ENCODE measurements at places on chromosomes 3 and 15.

DNA sequence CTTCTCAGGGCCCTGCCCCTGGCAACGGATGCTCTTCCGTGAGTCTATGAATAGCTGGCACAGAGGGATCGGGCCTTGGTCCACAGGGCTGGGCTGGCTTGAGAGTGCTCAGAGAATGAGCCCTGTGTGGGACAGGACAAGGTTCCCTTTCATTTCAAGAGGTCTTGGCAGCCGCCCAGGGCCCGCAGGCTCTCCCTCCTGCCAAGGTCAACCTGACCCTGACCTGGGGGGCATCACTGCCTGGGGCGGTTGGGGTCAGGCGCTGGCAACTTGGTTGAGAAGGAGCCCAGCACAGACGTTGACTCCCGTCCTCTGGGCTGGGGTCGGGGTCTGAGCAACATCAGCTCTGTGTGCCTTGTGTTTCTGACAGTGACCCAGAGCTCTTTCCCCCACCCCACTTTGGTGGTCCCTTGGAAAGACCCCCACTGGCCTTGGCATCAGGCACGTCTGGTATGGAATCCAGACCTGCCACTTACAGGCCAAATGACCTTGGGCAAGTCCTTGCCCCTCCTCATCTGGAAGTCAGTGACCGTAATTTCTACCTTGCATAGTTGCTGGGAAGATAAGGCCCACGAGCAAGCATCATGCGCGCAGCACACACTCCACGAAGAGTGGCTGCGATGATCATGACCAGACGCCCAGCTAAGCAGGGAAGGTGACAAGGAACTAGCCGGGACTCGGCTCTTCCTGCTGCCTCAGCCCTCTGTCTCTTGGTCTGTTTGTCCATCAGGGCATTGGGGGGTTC is 36.4 kb downstream of the EPHB3 start:
- no peak for DNase-seq

- DNase-seq: peak; percentile 60
These were observed 7.3 kb downstream of the TBC1D2B start for GRCh38 chr15:78070049-78070700.

- DNase-seq: no peak
These were observed 1.1 kb upstream of the SOX2 start for GRCh38 chr3:181710345-181711291.

DNA sequence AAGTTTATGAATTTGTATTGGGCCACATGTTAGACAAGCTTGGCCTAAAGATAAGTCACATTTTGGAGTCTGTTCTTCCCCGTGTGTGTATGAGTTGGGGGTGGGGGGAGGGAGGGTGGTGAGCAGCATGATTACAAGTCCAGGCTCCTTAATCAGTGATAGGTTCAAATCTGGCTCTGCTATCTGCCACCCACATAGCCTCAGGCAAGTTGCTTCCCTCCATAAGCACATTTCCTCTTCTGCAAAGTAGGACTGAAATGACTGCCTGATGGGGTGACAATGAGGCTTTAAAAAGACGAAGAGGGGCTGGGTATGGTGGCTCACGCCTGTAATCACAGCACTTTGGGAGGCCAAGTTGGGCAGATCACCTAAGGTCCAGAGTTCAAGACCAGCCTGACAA is 1.1 kb upstream of the SPATA12 start:
- DNase-seq: no peak

GRCh38 chr3:48738926-48739616 is 22.1 kb upstream of the IP6K2 start:
- no peak for DNase-seq

- DNase-seq: no peak
These were observed 85.6 kb downstream of the NEDD4 start for GRCh38 chr15:55907797-55908196.

DNA sequence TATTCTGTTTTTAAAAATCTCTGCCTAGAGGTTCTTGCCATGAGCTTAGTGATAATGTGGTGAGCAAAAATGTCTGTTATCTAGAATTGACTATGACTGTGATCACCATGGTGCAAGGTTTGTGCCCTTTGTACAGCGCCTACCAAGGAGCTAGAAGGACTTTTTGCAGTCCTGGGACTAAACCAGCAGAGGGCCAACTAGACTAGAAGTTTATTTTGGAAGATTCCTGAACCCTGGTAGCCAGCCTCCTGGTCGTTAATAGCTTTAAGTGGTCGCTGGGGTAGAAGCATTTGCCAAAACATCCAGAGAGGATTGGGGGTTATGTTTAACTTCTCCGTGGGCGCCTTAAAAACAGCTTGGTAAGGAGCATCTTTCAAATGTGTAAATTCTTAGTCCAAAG is 7.8 kb downstream of the SCG5 start:
- DNase-seq: no peak

- no peak for DNase-seq
These were observed 2.3 kb upstream of the GRM2 start for GRCh38 chr3:51704511-51704950.

DNA sequence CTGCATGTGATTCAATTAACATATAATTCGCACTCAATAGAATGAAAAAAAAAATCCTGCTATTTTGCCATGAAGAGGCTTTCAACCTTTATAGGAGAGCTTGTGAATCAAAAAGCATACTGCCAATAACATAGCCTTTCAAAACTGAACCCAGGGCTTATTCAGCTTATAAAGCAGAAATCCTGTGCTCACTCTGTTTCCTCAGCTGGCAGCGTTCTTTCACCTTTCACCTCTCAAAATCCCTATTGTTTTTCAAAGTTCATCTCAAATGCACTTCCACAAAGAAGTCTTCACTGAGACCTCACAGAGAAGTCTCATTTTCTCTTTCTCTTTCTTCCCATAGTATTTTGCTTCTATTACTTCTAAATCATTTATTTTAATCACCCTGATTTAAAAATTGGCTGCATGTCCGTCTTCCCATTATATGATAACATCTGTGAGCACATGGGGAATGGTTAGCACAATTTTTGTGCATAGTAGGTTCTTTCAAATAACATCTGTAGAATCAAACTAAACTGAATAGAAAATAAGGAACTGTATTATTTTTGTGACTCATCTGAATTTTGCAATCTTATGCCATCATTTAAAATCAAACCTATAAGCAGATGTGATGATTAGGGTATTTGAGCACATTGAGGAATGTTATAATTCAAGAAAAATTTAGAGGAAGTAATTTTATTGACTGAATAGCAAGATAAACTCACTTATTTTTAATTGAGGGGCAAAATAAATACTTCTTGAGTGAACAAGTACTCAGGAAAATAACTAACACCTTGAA is 373.4 kb downstream of the NLGN1 start:
- no peak for DNase-seq

DNA sequence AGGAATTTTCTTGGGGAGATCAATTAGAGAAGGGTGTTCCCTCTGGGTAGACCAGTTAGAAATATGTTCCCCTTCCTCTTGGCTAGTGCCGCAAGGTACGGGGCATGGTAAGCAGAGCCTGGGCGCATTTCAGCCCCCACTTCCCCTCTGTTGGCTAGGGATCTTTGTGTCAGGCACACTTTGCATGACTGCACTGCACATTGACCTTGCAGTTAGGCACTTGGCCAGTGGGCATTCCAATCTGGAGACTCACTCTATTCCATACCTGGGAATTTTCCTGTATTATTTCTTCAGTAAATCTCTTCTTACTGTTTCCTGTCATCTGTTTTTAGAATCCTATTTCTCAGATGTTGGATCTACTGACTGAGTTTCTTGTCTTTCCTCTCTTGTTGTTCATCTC is 30.0 kb upstream of the CACNA1D start:
- no peak for DNase-seq

GRCh38 chr3:27719314-27720003 is 2.7 kb downstream of the EOMES start:
- no peak for DNase-seq

GRCh38 chr15:65406424-65407000 is 16.2 kb downstream of the IGDCC4 start:
- DNase-seq: no peak

DNA sequence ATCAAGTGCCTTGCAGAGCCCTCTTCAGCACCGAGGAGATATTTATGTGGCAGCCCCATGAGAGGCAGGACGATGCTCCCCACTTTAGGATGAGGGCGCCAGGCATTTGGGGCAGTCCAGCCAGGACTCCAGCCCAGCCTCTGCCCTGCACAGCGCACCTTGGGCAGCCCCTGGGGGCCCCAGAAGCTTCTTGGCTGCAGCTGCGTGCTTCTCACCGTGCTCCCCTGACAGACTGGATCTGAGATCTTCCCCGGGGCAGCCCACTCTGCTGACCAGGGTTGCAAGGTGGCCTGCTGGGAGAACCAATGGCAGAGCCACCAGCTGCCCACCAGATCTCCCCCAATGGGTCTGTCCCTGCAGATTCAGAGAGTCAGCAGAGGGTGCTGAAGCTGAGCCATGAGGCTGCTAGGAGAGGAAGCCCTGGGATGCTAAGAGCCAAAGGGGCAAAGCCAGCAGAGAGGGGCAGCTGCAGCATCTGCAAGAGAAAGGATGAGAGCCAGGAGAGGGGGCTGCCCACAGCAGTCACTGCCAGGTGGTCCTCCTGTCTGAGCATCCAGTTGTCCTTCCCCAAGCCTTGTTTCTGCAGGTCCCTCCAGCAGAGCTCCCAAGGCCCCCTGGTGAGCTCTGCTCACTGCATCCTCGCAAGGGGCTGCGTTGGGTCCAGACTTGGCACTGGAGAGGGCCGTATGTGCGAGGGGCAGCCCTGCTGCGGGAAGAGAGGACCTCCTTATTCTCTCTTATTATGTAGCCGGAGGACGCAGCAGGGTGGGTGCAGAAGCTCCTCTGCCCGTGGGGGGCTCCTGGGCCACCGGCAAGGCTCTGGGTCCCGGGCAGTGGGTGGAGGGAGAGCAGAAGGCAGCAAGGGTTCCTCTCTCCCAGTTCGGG is 14.7 kb upstream of the KLF13 start:
- no peak for DNase-seq

- DNase-seq: peak; percentile 82
These were observed 44.0 kb downstream of the BFSP2 start for GRCh38 chr3:133443649-133444422.

- peak; percentile 83 for DNase-seq
These were observed 11.1 kb downstream of the LRCH3 start for GRCh38 chr3:197801891-197802778.

DNA sequence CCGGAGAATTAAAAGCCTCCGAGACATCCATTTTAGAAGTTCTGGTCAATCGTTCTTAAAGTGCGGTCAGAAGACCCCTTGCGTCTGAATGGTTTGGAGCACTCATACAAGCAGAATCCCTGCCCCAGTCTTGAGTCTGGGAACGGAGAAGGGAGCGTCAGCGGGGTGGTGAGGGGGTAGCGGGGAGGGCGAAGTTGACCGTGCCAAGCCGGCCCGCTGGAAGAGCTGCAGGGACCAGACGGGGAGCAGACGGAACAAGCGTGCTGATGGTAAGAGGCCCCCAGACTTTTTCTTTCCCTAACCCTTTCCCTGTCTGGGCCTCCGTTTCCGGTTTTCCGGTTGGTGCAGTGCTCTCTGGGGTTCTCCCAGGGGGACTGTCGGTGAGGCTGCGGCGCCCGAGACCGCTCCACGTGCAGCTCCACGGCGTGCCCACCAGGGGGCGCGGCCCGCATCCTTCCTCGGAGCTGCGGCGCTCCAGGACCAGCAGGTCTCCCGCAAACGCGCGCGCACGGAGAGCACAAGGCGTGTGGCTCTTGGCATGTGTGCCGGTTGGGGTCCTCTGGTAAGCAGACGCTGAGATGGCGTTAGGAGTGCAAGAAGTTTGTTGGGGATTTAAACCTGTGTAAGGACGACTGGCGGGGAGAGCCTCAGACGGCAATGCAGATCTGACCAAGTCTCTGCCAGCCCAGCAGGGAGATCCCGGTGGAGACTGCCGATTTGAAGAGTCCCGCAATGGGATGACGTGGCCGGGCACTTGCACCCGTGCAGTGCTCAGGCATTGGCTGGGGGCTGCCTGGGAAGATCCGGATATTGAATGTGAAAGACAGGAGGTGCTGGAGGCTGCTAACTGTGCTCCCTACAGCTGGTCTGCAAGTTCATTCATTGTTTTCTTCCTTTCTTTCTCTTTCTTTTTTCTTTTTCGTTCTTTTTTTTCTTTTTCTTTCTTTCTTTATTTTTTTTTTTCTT is 19.2 kb upstream of the CORO2B start:
- peak; percentile 86 for DNase-seq

DNA sequence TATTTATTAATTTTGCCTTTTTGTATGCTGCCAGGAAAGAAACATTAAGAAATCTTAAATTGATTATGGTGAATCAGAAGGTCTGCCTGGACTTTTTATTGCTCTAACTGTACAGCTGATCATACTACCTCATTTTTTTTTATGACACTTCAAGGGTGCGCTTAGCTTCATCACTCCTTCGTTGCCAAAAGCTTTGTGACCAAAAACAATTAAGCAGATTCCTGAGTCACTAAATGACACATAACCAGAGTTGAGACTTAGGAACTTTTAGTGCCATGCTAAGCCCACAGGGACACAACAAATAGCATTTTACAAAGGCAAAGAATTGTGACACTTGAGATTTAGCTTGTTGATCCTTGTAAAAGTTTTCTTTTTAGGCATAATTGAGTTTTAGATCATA is 4.9 kb downstream of the ADIPOQ start:
- DNase-seq: no peak

GRCh38 chr3:124787476-124788195 is 57.4 kb downstream of the UMPS start:
- no peak for DNase-seq

DNA sequence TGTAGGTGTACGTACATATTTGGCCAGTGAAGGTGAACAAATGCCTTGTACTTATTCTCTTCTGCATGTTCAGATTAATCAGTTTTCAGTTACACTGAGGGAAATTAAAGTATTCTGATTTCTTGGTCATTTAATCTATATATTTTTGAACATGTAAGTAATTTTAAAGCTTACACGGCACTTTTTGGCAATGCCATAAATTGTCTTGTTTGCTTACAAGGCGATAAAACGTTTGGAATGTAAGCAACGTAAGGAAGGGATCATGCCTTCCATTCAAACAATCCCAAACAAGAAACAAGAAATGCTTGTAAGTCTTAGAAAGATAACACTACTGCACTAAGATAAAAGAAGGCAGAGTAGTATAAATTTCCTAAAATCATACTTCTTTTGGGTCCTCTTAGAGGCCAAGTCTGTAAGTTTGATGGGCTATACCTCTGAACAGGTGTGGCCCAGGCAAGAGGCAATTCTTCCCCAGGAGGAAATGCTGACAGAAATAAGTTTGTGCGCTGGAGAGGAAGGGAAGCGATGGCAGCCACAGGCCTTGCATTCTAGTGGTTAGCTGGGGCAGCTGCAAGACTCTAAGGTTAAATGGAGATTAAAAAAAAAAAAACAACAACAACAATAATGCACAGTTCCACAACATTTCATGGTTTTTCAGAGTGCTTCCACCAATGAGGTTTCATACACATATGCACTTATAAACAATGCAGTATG is 73.8 kb downstream of the GOLIM4 start:
- no peak for DNase-seq

GRCh38 chr15:98358971-98359370 is 289.4 kb upstream of the IGF1R start:
- no peak for DNase-seq

DNA sequence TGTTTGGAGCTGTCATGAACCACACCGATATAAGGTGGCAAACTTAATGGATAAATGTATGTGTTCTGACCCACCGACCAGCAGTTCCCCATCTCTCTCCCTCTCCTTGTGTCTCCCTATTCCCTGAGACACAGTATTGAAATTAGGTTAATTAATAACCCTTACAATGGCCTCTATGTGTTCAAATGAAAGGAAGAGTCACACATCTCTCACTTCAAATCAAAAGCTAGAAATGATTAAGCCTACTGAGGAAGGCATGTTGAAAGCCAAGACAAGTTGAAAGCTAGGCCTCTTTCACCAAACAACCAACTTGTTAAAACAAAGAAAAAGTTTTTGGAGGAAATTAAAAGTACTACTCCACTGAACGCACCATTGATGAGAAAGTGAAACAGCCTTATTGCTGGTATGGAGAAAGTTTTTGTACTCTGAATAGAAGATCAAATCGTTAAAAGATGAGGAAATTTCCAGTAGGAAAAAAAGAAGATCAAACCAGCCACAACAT is 15.0 kb downstream of the ATR start:
- DNase-seq: no peak
